Stimulated activated CD4-positive, alpha-beta T cell treated with anti-CD3 and anti-CD28 coated beads, TNF-alpha, amount 100 ng/mL, for 48 hours (primary cell): ENCODE measurements at places on chromosomes 16 and 17.

DNA sequence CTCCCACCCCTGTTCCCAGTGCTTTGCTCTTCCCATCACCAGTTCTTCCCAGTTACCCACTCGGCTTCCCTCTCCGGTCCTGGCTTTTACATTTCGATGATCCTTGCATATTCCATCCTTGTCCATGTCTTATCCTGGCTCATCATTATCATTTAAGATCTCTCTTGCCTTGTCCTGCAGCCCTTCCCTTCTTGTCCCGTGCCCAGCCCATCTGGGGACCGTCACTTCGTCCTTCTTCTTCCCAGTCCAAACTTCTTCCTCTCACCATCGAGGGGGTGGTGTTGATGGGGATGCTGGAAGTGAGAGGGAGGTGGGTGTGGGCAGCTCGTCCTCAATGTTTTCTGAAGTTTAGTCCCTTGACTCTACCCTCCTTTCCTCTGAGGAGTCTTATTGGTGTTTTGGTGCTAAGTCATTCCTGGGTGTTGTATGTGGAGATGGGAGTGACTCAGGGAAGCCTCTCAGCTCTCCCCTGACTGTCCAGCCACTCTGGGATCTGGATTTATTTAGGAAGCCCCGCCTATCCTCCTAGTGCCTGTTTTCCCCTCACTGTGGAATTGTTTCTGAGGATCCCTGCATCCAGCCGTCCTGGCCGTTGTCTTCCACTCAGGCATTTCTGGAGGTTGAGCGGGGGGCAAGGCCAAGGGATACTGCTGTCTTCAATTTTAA is 975 bp downstream of the SNX29 start:
- no peak for DNase-seq

GRCh38 chr16:49651996-49652395 is 203.9 kb downstream of the ZNF423 start:
- DNase-seq: no peak

DNA sequence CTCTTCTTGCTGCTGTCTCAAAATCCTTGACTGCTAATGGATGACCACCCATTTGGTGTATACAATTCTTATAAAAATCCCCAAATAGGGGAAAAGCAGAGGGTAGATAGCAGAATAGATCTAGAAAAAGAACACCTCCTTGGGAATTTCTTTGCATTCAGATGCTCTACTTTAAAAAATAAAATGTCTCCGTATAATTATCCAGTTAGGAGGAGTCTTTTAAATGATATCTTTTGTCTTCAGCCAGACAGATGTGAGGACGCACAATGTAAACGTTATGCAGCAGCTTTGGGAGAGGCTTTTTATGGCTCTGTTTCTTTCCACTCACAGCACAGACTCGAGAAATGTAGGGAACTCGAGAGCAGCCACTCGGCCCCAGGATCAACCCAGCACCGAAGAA is 300.2 kb downstream of the IRF8 start:
- DNase-seq: no peak

DNA sequence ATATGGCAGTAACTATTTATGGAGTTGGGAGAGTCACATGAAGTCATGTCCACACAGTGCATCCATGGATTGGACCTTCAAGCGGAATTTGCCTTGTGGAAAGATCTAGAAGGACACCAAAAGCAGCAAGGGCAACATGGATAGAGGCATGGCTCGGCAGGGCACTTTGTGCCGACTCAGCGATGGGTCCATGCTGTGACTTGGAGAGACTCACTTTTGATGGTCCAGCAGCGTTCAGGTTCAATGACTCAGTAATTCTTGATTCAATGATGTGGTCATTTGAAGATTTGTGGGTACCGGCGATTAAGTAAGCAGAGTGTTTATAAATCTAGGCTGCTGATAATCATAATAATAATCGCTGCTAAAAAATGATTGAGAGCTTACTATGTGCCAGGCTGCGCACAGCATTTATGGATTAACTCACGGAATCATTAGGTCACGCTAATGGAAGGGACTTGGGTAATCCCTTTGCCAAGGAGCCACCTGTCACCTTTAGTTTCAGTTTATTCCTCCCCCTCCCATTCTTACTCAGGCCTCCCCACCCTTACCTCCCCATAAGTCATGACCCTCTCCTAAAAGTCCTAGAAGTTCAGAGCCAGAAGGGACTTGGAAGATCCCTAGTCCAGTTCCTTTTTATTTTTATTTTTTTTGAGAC is 127.5 kb upstream of the CRHR1 start:
- DNase-seq: no peak

DNA sequence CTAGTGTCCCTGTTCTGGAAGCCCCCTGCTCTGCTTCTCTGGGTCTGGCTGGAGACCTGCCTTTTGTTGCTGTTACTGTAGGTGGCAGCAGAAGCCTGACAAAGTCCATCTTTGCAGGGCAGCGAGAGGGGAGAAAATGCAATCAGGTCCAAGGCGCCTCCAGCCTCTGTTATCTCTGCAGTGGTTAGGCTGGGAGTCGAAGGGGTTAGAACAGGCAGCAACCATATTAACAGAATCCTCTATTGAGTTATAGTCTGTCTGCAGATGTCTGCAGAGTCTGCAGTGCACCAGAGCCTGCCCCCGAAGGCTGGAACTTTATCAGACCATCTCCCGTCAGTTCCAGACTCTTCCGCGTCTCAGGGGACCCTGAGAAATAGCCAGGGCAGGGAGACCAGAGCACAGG is 404.9 kb upstream of the EEF2KMT start:
- no peak for DNase-seq

GRCh38 chr16:11913425-11914079 is 2.2 kb downstream of the GSPT1 start:
- no peak for DNase-seq

DNA sequence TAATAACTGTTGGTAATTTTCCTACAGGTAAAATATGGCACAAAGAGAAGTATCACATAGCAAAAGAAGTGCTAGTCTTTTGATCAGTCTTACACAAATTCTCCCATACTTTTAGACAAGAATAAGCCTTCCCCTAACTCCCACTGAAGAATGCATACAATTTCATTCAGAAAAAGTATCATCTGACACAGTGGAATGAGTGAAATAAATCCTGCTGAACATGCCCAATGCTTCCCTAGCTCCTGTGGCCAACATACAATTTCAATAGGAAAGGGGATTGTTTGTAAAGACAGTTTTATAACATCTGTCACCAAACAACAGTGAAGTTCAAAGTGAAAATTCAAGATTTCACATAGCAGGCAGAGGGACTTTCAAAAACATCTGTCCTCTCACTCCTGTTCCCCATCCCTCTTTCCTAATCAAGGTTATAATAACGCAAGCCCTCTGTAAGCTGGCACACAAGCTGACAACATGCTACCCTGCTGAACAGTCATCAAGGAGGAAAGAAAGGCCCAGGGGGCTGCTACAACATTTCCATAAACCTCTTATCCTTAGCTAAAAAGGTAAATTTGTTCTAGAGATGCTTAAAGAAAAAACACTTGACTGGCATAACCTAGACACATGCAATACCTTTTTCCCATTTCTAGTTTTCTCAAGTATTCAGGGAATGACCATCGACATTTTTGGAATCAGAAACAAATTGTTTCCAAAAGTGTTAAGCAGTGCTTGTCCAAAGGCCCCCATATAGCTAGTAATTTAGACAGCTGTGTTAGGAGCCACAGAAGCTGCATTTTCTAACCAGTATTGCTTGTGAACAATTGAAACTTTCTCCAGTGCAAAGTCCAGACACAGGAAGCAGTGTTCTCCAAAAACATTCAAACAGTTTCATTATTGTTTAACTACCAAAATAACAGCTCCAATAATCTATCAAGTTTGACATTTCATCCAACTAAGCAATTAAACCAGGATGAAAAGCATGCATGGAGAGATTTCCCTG is 11.5 kb upstream of the RFFL start:
- DNase-seq: no peak

GRCh38 chr16:48394355-48394703 is 9.1 kb upstream of the SIAH1 start:
- DNase-seq: no peak

GRCh38 chr17:78272181-78272913 is 40.9 kb downstream of the TMEM235 start:
- peak; percentile 68 for DNase-seq

GRCh38 chr17:281365-281999 is 71.1 kb downstream of the RPH3AL start:
- no peak for DNase-seq

DNA sequence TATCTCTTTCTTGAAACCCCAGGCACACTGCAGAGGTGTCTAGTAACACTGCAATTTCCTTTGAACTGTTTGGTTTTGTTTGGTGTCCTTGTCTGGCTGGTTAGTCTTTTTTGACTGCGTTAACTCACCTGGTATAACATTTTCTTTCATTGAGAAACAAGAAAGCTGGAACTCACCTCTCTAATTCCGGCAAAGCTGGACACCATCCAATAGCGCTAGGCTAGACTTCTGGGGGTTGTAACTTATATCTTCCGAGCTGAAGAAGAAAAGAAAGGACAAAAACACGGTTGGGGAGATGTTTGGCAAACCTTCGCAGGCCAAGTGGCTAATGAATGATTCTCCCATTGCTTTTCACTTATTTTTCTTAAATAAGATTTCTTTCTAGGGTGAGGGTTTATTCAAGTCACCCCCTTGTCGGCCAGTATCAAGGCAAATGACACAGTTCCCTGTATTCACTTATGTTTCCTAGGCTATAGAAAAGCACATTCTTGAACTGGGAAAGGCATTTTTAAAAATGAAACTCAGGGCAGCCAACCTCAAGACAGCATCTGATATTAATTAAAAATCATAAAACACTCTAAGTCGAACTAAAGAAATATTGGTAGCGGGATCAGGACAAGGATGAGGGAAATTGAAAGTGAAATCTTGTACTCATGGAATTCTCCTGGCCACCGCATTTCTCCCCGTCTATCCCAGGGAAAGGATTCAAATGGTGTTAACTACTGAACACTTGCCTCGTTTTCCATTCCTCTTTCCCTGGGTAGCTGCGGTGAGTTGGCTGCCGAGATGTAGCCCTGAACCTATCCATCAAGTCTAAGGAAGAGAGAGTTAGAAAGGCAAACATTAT is 95.9 kb upstream of the ZFHX3 start:
- DNase-seq: no peak

GRCh38 chr16:85222155-85222863 is 110.0 kb upstream of the CIBAR2 start:
- no peak for DNase-seq

DNA sequence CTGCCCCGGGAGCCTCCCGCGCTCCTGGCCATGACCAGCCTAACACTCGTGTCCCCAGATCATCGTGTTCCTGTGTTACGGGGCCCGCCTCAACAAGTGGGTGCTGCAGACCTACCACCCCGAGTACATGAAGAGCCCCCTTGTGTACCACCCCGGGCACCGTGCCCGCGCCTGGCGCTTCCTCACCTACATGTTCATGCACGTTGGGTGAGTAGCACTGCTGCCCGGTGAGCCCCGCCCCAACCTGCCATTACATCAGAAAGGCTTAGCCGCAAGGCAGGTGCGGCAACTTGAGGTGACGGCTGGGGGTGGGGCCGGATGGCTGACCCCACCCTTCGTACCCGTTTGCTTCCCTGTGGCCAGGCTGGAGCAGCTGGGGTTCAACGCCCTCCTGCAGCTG is 1.4 kb downstream of the RHBDL1 start:
- no peak for DNase-seq

- DNase-seq: no peak
Observed at GRCh38 chr16:65314627-65315008, 192.8 kb upstream of the CDH11 start.
